Activated T-helper 17 cell treated with anti-CD3 and anti-CD28 coated beads, Interleukin-2, amount 50 U/mL, for 72 hours (primary cell): ENCODE measurements at places on chromosomes 1 and 21. TPM values are rescaled to one million over a fixed set of nuclear protein-coding genes. Genes with fewer than 3 reads are reported as not detected.

DNA sequence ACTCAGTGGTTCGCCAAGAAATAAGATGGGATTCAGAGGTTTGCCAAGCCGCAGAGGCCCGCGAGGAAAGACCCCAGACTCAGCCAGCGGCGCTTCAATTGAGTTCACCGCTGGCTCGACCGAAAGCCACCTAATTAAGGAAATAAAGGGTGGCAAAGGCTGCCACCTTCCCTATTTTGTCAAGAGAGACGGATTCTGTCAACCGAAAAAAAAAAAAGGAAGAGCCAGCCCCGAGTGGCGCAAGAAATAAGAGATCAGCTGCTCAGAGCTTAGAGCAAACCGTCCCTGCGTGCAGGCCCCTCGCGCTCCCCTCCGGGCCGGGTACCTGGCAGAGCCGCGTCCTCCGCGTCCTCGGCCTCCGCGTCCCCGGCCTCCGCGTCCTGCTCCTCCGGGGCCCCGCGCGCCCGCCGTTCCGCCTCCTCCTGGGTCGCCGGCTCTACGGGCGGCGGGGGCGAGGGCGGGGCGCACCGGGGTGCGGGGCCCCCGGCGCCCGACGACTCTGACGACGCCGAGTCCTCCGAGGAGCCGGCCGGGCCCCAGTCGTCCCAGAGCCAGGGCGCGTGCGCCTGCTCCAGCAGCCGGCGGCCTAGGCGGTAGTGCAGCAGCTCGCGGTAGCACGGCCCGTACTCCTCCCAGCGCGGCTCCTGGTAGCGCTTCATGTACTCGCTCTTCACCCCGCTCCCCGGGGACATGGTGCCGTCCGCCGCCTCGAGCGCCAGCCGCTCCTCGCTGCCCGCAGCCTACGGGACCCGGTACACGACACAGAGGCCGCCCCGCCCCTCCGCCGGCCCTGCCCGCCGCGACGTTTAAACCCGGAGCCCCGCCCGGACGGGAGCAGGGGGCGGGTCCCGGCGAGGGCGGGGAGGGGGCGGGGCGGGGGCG, 832 bp downstream of the CCSAP start:
- peak; percentile 74 for ATAC-seq

DNA sequence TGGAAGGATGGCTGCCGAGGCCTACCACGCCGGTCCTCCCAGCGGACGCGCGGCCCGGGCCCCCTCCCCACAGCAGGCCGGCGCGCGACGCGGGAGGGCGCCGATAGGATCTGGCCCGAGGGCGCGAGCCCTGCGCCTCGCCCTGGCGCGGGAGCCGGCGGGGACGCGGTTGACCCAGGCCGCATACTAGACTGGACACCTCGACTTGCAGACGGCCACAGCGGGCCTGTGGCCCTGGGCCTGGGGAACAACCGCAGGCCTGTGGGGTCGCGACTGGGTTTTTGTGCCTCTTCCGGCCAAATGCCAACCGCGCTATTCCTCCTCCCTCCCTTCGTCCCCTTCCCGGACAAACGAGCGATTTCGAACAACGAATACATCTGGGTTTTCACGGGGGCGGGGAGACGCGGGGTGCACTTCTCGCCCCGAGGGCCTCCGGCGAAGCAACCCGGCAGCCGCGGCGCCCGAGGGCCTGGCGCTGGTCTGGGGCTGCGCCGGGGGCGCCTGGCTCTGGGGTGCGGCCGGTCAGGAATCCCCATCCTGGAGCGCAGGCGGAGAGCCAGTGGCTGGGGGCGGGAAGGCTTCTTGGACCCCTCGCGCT, 2.4 kb downstream of the NHLH2 start:
- no peak for ATAC-seq

- no peak for ATAC-seq
These were observed 32.5 kb downstream of the CDKN2C start for GRCh38 chr1:51002516-51002915.

DNA sequence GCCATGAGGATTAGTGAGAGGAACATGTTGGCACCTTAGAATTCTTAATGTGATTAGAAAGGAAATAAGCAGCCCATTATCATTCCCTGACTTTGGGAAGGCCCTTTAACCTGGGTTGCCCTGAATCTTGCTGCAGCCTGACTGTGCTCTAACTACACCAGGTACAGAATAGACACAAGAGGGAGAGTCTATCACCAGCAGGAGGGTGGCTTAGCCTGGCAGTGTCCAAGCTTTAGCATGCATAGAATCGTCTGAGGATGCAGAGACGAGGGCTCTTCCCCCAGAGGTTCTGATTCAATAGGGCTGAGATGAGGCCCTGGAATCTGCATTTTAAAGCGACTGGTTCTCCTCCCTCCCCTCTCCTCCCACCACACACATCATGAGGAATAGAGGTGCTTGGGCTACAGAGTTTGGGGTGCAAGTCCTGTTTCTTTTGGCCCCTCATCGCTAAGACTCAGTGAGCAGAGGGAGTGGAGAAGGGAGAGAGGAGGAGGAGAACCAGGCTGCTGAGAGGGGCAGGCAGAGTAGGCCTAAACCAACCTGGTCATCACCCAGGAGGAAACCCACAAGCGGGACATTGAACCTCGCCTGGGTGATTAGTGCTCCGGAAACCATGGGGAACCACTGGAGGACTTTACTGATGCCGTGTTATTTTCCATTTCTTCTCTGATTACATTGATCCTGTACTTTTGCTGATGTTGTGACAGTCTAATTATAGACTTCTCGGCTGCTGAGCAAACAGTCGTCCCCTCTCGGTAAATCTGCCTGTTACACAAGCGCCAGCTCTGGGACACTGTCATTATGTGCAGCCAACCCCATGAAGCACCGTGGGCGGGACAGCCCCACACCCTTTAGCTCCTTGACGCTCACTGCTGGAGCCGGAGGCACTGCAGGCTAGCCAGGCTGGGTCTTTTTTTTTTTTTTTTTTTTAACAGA, 6.3 kb upstream of the TENT5C start:
- ATAC-seq, result no peak

- ATAC-seq, result no peak
These were observed 122.3 kb downstream of the SYT2 start for GRCh38 chr1:202587859-202588485.

DNA sequence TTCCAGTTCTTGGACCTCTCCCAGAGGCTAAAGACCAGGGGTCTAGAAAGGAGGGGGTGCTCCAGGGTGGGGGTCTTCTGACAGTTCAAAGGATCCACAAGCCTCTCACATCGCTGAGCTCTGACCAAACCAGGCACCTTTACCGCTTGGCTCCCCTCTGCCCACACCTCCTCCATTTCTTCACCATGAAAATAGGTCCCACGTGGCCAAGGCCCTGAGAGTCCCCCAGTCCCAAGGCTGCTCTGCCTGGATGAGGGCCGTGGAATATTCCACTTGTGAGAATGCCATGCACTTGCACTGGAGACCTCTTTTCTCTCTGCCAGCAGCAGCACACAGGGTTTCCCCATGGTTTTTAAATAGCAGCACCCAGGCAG, 87.4 kb downstream of the ITPKB start:
- ATAC-seq, result no peak

DNA sequence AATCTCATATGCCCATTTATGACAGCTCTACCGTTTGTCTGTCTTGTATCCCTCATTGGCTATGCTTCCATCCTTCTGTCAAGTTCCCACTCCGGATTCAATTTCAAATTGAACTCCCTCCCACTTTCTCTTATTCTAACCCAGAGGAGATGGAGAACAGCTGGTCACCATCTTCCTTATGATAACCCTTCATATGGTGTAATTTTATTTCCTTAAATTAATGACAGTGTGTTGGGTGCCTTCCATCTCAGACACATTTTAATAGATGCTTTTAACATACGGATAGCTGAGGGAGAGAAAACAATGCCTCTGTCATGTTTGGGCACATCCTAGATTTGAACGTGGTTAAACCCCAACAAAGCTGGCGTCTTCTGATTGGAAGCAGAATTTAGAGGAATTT, 103.0 kb upstream of the PLXNA2 start:
- ATAC-seq, result no peak

GRCh38 chr21:26560612-26561011, 12.5 kb downstream of the CYYR1 start:
- ATAC-seq, result no peak

DNA sequence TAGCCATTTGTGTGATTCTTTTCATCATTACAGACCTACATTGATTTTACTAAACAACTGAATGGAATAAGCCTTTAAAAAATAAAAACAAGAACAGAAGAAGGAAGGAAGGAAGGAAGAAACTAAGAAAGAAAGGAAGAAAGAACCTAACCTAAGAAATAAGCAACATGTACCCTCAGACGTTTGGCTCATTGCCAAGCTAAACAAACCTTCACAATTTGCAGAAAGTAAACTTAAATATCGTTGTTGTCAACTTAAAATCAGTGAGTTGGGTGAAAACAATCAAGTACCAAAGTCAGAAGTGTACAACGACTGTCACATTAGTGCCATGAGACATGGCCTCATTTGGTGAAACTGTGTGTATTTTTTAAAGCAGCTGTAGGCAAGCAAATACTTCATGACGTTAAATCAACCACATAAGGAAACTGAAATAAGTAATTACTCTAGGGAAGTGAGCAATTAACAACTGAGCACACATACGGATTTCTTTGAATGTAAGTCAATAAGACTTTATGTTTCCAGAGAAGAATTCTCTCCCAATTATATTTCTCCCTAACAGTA, 313.1 kb upstream of the TMPRSS15 start:
- ATAC-seq, result no peak

DNA sequence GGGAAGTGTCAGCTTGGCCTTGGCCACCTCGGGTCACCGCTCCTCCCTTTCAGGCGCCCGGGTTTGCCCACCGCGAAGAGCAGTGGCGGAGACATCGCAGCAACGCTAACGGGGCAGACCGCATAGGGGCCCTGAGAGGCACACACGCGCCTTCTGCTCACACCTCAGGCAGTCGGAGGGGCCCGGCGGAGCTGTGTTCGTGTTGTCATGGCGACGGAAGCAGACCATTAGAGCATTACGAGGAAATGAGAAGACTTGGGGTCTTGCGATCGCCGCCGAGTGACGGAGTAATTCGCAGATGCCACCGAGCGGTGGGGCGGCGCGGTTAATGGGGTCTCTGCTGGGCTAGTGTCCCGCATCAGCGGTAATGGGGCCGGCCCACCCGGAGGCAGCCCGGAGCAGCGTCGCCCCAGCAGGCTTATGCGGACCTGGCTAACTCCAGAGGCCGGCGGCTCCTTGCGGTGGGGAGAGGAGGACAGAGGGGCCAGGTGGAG, 144.1 kb downstream of the TNR start:
- ATAC-seq, result no peak

GRCh38 chr1:43924516-43924915, 9.1 kb upstream of the ARTN start:
- no peak for ATAC-seq

- ATAC-seq, result no peak
These were observed 84.1 kb upstream of the CCDC190 start for GRCh38 chr1:162944974-162945674.

- no peak for ATAC-seq
These were observed 38.5 kb upstream of the AK4 start for GRCh38 chr1:65109487-65109886.

GRCh38 chr1:184022668-184023067, 14.9 kb downstream of the COLGALT2 start:
- ATAC-seq, result no peak

DNA sequence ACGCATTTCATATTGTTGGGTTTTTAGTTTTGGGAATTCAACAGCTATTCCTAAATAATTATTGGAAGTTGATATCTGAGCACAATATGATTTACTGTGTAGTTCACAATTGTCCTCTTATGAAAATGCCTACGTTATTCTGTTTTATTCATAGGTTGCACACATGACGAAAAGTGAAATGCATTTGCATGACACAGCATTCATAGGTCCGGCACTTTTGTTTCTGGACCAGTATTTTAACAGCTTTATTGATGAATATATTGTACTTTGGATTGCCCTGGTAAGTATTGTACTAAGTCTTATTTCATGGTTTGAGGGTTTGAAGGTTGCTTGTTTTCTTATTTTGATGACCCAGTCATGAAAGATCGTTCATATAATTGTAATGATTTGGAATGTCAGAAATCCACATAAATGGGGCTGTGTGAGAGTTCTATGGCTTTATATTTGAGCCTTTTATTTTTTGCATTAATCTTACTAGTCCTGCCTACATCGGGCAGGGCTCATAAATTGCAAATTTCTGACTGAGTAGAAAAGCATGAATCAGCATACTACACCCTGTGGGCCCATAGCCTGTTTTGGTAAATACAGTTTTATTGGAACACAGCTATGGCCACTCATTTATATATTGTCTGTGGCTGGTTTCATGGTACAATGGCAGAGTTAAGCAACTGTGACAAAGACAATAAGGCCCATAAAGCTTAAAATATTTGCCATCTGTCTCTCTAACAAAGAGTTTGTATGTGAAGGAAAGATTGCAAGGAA, 17.0 kb downstream of the DENND2D start:
- ATAC-seq, result peak; percentile 24

DNA sequence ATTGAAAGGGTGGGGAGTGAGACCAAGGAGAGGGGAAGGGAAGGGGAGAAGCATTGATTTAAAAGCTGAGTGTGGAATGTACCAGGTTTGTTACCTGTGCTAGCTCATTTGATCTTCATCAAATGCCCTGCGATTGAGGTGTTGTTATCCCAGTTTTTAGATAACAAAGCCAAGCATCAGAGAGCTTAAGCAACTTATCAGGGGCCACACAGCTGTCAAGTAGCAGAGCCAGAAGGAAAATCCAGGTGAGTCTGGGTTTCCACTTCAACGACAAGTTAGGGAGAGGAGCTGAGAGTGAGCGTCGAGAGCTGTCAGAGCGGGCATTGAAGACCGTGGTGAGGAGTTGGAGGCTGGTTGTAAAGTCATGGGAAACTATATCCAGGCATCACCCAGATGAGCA, 146.9 kb upstream of the IRF2BP2 start:
- ATAC-seq, result no peak

RPTN gene
- not detected for total RNA-seq

GBP4 gene
- 31.3 TPM for total RNA-seq

S100A16 gene
- not detected for total RNA-seq

C1orf56 gene
- total RNA-seq, result 0.71 TPM

KCNQ4 gene
- 1.5 TPM for total RNA-seq

NOTCH2 gene
- 90.3 TPM for total RNA-seq

REN gene
- not detected for total RNA-seq

MCOLN2 gene
- 43.8 TPM for total RNA-seq

SAMD13 gene
- not detected for total RNA-seq

SPATA45 gene
- not detected for total RNA-seq

NDUFS2 gene
- 96.5 TPM for total RNA-seq

C4BPB gene
- total RNA-seq, result 0.58 TPM

TRNP1 gene
- not detected for total RNA-seq

AKIRIN1 gene
- total RNA-seq, result 54.1 TPM

CNIH3 gene
- total RNA-seq, result 1.4 TPM

DNAH14 gene
- 0.16 TPM for total RNA-seq

TNFRSF4 gene
- 1,007 TPM for total RNA-seq
